HCT116 (cell line): ENCODE measurements at places on chromosomes 2 and 18. TPM values are rescaled to one million over a fixed set of nuclear protein-coding genes. Genes with fewer than 3 reads are reported as not detected.

YIPF4 gene
- 29.8 TPM for total RNA-seq

- no peak for DNase-seq
Observed at GRCh38 chr2:136741471-136741870, 23.9 kb upstream of the THSD7B start.

HTR2B gene
- total RNA-seq = not detected

DNA sequence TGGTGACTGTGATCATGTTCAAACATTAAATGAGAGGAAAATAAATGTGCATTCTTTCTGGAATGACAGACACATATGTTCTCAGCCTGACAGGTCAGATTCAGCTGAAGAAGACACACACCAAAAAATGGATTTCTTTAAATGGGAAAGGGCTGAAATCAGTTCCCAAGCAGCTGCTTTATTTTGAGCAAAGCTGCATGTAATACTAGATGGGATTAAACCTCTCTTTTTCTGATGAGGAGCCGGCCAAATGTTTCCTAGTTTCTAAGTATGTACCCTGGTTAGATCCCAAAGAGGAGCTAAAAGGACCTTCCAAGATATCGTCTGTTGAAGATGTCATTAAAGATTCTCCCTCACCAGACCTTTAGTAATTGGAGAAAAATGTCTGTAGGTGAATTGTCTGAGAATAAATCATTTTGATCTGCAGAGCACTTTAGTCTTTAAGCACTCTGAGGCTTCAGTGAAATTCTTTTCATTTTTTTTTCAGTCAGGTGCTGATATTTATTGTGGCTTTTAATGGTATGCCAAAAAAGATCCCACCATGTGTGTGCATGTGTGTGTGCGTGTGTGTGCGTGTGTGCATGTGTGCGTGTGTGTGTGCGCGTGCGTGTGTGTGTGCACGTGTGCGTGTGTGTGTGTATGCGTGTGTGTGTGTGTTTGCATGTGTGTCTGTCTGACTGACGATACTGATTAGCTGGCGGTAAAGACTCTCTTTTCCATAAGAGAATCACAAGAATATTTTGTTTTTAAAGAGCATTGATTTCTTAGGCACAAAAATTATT, 175.8 kb downstream of the IRS1 start:
- DNase-seq = no peak

DNA sequence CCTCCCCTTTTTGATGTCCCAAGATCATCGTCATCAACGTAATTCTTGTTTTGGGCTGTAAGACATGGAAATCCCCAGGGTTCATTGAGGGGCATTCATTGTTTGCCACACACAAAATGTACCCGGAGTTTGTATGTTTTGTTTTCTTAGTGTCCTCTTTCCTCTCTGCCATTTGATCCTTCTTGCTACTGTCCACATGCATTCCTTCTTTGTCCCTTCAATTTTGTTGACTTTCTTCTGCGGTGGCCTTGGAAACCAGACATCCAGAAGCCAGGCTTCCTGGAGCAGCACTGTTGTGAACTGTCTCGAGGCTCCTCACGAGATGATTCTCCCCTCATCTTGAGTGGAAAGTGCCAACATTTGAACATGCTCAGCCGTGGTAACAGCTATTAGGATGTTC, 24.8 kb downstream of the IGFBP2 start:
- no peak for DNase-seq

DNA sequence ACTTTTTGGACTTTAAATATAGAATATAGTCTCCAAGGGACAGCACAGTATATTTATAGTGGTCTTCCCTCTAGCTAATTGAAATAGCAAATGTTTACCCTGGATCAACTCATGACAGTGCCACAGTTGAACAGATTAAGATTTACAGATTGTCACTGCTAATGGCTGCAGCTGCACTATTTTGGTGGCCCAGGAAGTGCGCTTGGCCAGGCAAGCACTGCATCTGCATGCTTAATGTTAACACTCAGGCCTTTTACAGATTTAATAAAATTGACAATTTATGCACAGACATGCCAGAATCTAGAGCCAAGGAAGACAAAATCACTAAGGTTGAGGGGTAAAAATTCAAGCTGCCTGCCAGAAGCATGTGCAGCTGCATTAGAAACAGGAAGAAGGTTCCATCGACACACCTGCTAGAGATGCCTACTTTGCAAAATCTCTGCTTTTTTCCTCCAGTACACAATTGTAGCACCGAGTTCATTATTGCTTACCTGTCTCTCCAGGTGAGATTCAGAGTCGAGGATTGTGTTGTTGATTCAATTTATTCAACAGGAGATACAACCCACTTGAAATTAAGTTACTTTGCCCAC, 1042.3 kb upstream of the NRXN1 start:
- no peak for DNase-seq

DNA sequence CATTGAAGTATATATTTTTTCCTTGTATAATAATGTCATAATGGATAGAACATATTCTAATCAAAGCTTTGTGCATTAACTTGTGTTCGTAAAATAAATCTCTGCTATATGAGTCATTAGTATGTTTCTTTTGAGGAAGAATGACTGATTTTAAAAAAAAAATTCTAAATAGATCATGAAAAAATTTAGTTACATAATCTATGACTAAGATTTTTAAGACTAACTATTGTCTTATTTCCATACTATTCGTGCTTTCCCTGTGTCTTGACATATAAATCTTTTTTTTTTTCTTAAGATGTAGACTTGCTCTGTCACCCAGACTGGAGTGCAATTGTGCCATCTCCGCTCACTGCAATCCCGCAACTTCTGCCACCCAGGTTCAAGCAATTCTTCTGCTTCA, 226.1 kb downstream of the DSEL start:
- DNase-seq = no peak

- peak; percentile 23 for DNase-seq
Observed at GRCh38 chr2:95277246-95277906, 3.1 kb downstream of the PROM2 start.

DNA sequence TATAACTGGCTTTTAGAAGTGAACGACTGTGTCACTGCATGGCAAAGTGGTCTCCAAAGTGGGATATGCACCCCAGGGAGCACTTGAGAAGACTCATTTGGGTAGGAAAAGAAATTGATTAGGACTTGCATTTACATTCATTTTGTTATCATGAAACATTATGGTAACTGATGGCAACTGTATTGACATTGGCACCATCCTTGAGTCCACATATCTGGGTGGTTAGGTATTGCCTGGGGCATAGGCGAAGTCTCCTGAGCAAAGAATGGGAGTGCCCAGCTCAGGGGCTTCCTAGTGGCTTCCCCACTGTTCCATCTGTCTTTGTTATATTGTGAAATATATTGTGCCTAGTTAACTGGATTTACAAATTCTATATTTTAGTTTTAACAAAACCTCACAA, 29.2 kb downstream of the SPATS2L start:
- DNase-seq = no peak

DLX1 gene
- total RNA-seq = 2.0 TPM

OSBPL6 gene
- 11.6 TPM for total RNA-seq

LYPD6B gene
- 6.1 TPM for total RNA-seq

DNA sequence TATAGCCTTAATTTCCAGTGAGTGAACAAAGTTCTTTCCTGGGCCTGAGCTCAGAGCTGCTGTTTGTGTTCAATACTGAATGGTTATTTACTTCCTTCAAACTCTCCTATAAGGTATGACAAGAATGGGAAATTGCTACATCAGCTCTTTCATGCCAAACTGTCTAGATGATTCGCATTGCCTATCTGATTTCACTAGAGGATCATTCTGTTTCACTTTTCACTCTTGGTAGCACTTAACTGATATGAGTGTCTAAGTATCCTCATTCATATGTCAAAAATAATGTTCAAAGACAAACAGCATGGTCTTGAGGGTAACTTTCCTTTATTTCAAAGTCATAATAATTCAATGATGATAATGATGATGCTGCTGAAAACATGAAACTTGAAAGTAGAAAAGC, 32.9 kb upstream of the SCG2 start:
- DNase-seq = no peak

- no peak for DNase-seq
Observed at GRCh38 chr2:33090553-33091134, 143.9 kb downstream of the LTBP1 start.

LINC00305 gene
- total RNA-seq = not detected

GRCh38 chr2:21270708-21271122, 146.9 kb downstream of the TDRD15 start:
- no peak for DNase-seq

DNA sequence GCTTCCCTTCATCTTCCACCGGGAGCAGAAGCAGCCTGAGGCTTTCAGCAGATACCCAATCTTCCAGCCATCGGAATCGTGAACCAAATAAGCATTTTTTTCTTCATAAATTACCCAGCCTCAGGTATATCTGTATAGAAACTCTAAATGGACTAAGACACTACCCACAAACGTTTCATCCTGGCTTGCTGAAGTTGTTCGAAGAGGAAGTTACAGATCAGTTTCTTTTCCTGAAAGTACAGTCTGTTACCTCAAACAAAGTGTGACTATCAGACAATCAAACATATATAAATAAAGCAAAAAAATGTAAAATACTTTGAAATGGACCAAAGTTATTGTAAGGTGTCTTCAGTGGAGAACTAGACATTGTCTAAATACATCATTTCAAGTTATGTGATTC, 97.9 kb downstream of the MREG start:
- DNase-seq = no peak

DNA sequence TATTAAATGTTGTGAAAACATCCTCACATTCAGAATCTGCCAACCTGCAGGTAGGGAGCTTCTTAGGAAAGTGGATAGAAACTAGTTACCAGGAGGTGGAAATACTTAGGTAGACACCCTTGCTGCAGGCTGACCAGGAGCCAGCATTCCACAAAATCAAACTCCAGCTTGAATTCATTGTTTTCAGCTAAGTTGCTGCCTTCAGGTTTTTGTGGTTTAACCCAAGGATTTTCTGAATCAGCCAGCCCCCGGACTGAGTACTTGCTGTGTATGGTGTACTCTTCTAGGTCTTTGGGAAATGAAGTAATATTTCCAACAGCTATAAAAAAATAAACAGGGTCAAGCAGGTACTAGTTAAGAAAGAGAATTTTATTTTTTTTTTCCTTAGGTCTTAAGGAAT, 192.1 kb upstream of the CHST9 start:
- no peak for DNase-seq

DNA sequence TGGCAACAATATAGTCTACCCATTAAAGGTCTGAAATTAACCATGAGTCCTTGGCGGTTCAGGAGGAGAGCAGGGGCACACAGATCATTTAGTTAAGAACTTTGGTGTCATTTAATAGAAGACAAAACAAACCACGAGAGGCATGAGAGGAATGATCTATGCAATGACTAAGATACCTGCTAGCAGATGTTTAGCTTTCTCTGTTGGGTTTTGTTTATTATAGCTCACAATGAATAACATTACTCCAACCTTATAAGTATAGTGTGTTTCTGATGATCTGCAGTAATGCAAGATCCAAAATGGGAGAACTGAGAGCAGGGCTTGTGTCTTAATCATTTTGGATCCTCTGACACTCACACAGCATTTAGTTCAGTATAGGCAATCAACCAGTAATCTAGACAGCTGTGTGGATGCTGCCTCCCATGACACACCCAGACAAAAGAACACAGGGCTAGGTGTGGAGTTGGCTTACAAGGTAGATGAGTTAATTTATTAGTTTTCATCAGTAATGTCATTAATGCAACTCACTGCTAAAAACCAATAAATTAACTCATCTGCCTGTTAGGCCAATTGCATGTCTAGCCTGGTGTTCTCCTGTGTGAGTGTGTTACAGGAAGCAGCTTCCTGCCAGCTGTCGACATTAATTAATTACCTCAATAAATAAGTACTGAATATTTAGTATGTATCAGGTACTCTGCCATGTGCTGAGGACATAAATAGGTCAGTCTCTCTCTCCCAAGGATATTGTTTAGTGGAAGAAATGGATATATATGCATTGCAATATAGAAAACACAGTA, 92.3 kb downstream of the CLIP4 start:
- no peak for DNase-seq

DNA sequence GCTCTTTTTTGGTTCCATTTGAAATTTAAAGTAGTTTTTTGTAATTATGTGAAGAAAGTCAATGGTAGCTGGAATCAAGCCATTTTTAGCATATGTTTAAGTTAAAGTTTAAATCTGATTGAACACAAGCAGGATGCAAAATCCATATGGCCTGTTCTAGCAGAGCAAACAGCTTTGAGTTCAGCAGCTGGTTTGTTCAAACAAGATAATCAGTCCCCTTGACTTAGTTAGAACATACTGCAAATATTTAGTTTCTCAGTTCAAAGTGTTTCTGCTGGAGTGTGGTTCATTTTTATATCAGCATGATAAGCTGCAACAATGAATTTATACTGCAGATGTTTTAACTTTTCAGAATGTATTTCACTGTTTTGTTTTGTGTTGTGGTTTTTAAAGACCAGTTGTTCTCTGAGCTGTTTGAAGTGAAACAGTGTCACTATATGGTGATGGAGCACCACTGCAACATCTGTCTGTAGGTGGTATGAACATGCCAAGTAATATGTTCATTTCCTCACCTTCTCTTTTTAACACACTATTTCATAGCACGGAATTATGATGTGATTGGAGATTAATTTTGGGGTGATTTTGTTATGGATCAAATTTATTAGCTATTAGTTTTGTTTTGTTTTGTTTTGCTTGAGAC, 125.3 kb downstream of the COL4A4 start:
- no peak for DNase-seq

DNA sequence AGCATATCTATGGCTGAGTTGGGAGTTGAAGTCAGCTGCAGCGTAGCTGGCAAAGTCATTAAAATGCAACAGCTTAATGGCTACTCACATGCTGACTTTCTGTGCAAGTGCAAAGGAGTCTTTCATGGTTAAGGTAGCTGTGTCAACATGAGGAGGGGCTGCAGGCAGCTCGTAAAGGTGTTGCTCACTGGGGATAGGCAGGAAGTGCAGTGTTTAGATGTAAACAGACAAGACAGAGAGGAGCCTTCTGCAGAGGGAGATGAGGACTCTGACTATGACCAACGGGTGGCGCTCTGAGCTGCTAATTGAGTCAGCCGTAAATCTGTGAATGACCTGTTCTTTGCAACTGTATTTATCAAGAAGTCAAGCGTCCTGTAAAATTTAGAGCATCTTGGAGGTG, 22.3 kb upstream of the CAVIN2 start:
- DNase-seq = peak; percentile 57

RBKS gene
- 2.4 TPM for total RNA-seq

DNA sequence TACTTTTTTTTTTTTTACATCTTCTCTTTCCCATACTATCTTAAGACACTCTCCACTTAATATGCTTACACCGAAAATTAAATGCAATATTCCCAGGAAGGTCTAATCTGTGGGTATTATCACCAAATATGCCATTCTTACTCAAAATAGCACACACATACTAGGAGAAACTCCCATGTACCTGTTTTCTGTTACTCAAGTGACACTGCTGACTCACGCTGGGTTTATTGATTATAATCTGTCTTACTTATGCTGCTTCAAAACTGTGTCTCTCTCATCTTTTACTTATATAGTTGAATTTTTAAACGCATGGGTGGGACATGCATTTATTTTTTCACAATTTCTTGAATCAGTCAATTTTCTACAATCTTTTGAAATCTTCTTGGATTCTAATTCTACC, 29.9 kb downstream of the MRPL19 start:
- no peak for DNase-seq

ZNF512 gene
- total RNA-seq = 33.0 TPM

- no peak for DNase-seq
Observed at GRCh38 chr2:68537809-68538208, 70.4 kb downstream of the APLF start.
